Stimulated activated CD8-positive, alpha-beta memory T cell treated with anti-CD3 and anti-CD28 coated beads, Interleukin-7, amount 100 ng/mL, for 1 hour (primary cell): ENCODE measurements at places on chromosomes 7 and 10.

GRCh38 chr10:5601826-5602495, 64.4 kb downstream of the ASB13 start:
- DNase-seq: no peak

GRCh38 chr7:152894295-152895170, 135.0 kb downstream of the ACTR3B start:
- no peak for DNase-seq

DNA sequence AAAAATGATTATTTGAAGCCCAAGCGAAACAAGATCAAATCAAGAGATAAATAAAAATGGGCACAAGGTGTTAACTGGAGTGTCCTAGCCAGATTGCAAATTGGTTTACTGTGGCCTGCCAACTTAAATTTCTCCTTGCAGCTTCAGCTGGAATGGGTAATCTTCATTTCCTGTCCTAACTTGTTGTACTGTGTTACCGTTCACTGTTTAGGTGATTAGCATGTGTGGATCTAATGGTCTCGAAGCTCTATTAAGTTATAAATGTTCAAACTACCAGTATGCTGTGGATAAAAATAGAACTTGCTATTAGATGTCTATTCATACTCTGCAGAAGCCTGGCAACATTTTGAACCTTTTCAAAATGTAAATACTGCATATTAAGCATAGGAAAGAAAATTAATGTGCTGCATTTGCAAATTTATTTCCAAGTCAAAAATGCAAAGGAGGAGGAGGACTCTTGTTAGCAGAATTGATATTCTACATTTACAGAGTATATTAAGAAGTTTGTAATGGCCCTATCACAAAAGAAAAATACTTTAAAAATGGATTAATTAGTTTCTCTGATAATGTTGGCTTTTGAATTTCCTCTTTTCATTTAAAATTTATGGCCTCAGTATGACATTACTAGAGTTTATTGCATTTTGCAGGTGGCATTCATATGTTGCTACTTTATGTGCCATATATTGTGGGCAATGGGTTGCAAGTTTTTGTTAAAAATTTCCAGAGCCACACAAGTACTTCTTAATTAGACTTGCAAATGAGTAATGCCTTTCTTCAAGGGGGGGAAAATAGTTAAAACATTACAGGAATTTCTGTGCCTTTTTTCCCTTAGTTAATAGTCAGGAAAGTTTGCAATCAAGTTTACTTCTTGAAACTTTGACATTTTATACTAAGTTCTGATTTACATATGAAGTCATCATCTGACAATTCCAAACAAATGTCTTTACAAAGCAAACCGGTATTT, 92.1 kb downstream of the CABCOCO1 start:
- DNase-seq: no peak

- no peak for DNase-seq
These were observed 5.9 kb downstream of the TTYH3 start for GRCh38 chr7:2637505-2638223.

DNA sequence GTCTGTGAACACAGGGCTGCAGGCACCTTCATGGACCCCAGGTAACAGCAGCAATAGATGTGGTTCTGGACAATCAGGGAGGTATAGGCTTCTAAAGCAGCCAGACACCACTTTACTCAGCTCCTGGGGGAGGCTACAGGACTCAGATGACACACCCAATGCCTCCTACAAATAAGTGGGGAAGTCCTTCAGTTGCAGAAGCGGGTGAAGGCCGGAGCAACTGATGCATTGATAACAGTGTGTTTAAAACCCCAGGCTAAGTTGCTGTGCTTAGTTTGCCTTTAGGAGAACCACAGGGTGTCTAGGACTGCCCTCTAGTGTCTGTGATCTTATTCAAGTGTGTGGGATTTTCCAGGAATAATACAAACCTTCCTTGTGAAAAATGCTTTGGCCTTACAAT, 5.9 kb upstream of the ITGA8 start:
- DNase-seq: no peak

DNA sequence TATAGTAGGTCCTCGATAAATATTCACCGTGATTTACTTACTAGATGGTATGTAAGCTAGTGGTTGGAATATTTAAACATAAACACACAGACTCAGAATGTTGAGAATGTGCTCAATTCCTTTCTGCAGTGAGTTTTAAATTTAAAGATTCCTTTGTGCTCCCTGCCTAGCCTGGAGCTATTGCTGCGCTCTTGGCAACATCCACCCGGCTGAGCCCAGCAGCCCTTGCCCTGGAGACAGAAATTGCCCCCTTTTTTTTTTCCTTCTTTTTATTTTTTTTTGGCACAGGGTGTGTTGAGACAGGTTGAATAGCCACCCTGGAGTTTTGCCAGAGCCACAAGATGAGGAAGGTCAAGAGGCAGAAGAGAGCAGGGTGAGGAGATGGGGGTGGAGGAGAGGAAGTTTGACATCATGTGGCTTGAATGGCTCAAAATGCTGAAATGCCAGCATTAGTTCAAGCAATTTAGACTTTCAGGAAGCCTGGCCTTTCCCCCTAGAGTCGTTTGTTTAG, 180.8 kb downstream of the PRKCQ start:
- DNase-seq: no peak

DNA sequence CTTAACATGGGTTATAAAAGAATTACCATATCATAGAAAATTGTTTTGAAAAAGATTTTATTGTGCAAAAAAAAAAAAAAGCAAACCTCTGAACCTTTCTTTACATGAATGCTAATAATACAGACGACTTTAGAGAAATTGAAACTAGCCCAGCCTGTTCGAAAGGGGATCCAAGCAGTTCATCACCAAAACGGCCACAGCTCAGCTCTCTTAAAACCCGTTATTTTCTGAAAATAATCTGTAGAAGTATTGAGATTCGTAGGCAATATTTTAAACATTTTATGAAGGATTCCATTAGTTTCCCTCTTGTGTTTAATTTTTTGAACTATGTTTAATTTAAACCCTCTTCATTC, 9.9 kb upstream of the GSAP start:
- no peak for DNase-seq

GRCh38 chr10:80705899-80706298, 168.2 kb downstream of the SH2D4B start:
- no peak for DNase-seq

GRCh38 chr7:139776486-139777132, 1.2 kb downstream of the HIPK2 start:
- DNase-seq: no peak

- DNase-seq: no peak
These were observed 99.6 kb upstream of the NPS start for GRCh38 chr10:127449490-127449889.

GRCh38 chr7:2870471-2870931, 26.4 kb upstream of the GNA12 start:
- DNase-seq: no peak

GRCh38 chr10:47008769-47009168, 97.5 kb downstream of the PTPN20 start:
- no peak for DNase-seq

GRCh38 chr10:121027371-121027770, 176.2 kb downstream of the WDR11 start:
- no peak for DNase-seq

GRCh38 chr10:3964516-3964915, 179.5 kb upstream of the KLF6 start:
- no peak for DNase-seq

- DNase-seq: no peak
These were observed 1.1 kb upstream of the PPP1R9A start for GRCh38 chr7:94906065-94906851.

DNA sequence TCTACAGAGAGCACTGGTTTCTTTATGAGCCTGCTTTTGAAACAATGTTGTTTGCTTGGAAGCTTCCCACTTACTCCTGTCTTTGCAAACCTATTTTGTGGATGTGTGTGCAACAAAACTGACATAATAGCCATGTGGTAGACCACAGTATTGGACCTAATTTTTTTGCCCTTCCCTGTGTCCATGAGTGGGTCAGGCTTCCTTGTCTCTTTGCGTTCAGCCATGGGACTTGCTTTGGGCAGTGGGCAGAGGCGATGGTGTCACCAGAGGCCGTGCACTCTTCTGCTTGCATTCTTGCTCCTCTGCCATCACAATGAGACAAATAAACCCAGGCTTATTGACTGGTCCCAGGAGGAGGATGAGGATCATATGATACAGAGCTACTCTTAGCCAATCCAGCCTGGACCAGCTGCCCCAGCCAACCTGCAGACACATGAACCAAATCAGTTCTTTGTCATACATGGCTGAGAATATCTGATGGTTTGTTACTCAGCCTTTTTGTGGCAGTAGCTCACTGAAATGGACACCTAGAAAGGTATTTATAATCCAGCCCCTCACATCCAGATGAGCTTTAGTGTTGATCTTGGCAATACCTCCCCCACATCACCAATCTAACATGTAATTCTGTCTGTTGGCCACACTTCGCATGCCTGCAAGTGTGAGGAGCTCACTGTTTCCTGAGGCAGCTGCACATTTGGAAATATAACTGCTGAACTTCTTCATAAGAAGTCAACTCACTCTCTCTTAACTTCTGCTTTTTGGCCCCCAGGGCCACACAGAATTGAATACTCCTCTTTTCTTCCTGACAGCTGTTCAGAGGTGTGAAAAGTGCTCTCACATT, 427.8 kb upstream of the ZMIZ1 start:
- DNase-seq: no peak

- no peak for DNase-seq
These were observed 299.6 kb upstream of the SP4 start for GRCh38 chr7:21128062-21128817.

GRCh38 chr10:33509231-33509831, 174.9 kb upstream of the NRP1 start:
- DNase-seq: no peak

GRCh38 chr10:970311-971149, 17.7 kb upstream of the GTPBP4 start:
- DNase-seq: no peak

DNA sequence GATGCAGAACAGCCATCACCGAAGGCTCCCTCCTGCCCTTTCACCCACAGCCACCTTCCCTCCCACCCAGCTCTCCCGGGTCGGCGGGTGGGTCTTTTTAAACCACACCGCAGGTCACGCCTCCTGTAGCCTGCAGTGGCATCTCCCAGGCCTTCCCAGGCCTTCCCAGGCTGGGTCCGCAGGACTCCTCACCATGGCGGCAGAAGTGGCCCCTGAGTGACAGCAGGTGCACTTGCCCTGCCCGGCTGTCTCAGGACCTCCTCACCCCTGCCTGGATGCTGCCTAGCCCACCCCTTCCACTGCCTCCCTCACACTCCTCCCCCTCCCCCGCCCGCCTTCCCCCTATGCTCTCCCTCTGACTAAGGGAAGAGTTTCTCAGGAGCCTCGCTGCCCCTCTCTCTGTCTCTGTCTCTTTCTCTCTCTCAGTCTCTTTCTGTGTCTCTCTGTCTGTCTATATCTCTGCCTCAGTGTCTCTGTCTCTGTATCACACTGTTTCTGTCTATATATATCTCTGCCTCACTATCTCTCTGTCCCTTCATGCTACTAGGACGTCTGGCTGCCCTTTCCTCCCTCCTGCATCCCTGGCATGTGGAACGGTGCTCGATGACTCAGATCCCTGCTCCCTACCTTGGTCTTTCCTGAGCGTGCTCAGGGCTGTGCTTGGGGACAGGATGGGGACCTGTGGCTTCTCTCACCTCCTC, 57.5 kb downstream of the GLRX3 start:
- DNase-seq: no peak

DNA sequence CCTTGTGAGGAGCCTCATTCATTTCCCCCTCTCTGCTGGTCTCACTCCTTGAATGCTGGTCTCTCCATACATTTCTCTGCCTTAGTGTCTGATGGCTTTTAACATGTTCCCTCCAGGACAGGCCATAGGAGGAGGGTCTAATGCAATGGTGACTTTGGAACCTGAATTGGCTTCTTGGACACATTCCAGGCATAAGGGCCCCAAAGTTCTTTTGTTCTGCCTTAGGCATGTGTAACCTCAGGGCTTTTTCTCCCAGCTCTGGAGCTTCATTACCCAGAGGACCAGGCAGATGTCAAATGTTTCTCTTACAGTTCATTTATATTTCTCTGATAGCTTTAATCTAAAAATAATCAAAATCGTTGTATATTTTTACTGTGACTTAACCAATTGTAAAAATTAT, 162.6 kb downstream of the SDK1 start:
- DNase-seq: no peak

GRCh38 chr7:44961844-44962482, 16.9 kb downstream of the MYO1G start:
- DNase-seq: no peak

GRCh38 chr7:27697861-27698430, 35.3 kb upstream of the HIBADH start:
- no peak for DNase-seq

DNA sequence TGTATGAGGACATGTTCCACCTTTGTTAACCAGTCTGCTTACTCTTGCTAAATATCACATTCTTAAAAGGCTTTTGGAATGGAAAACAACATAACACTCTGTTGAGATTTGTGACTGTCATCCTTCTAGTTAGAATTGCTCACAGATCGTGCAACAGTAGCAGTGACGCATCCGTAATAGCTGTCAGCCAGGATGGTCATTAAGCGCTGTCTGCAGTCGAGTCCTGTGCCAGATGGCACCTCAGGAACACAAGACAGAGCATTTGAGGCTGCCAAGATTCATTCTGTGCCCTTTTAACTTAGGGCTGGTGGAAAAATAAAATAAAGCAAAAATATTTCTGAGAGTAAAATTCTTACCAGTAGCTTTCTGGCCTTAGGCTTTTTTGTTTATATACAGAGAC, 348.6 kb downstream of the ANKRD7 start:
- DNase-seq: no peak

- no peak for DNase-seq
These were observed 351.2 kb downstream of the LRMDA start for GRCh38 chr10:75782463-75783248.

DNA sequence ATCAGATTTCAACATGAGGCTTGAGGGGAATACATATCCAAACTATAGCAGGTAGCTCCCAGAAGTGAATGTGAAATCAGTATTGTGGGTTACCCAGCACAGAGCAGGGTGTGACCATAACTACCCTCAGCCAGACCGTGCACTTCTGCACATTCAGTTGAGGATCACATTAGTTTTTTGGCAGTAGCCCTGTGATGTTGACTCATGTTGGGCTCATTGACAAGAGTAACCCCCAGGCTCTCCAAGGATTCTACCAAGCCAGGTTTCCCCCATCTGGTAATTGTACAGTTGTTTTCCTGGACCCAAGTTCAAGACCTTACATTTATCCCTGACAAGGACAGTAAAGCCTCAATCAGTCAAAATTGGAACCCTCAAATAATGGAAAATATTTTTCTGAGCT, 11.7 kb upstream of the CPA4 start:
- DNase-seq: no peak

- DNase-seq: no peak
These were observed 75.2 kb downstream of the CLEC2L start for GRCh38 chr7:139598642-139599041.

GRCh38 chr7:23000597-23001360, 13.2 kb downstream of the HYCC1 start:
- no peak for DNase-seq
